Mesenteric fat pad (tissue), 1 donor: ENCODE measurements at places on chromosomes 5 and 9. TPM values are rescaled to one million over a fixed set of nuclear protein-coding genes. Genes with fewer than 3 reads are reported as not detected.

DNA sequence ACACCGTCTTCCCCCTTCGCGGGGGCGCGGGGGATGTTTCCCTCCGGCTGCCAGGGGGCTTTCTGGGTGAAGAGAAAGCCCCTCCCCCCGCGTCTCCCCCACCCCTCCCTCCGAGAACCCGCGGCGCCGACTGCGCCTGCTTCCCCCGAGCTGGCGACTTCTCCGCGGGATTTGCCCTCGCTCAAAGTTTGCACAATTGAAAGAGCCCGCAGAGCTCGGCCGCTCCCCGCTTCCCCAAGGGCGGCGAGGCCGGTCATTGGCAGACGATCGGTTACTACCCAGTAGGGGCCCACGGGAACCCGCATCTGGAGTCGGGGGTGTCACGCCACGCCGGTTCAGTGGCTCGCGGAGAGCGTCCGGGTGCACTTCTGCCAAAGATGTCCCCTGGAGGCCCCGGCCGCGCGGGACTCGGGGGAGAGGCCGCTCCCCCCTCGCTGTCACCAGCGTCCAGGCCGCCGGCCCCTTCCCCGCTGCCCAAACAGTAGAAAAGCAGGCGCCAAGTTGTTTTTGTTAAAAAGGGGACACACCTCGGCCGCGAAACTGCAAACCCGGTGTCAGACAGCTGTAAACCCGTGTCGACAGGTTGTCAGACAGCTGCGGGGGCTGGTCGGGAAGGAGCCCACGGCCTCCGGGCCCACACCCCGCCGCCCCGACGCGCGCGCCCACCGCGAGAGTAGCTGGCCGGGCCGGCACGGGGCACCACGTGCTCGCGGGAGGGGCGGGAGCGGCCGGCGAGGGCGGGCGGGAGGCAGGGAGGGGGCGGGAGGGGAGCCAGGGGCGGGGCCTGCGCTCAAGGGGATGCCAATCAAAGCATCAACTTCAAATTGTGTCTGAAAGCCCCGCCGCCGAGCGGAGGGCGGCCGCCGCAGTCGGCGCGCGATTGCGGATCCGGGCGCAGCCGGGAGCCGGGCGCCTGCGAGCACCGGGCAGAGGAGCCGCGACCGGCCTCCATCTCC is at the start of gene IRX1:
Gene IRX1, plus strand, starts transcription at position 827 of the 956 bp plus-strand sequence. CDS start 274 bp downstream, outside the sequence.
- DNase-seq, result peak; percentile 81

ZSWIM6 gene
- 12.5 TPM for total RNA-seq

BHMT2 gene
- 60.6 TPM for total RNA-seq

SMU1 gene
- total RNA-seq, result 17.6 TPM

- DNase-seq, result no peak
Observed at GRCh38 chr9:95736891-95737522, 138.5 kb upstream of the ERCC6L2 start.
